Stomach (tissue), 19 donors: ENCODE measurements at places on chromosomes 7 and 10. TPM values are rescaled to one million over a fixed set of nuclear protein-coding genes. Genes with fewer than 3 reads are reported as not detected.

TRIM74 gene
- 3.1 TPM for total RNA-seq

- DNase-seq = no peak
Observed at GRCh38 chr10:62584731-62585130, 210.6 kb downstream of the ZNF365 start.

DNA sequence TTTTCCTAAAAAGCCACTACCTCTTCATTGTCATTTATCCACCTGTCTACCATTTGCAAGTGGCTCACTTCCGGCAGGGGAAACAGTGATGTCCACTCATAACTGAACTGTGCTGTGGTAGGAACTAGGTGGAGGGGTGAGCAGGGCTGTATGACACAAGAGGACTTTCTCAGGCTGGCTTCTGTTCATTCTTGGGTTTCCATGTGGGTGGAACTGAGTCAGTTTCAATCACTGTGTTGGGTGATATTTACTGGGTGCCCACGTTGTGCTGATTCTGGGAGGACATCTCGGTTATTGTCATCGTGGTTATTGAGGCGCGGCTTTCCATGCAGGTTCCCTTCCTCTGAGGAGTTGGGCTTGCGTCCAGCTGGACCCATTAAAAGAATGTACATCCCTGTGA is 38.8 kb downstream of the RAMP3 start:
- no peak for DNase-seq

ANKRD61 gene
- total RNA-seq = 1.3 TPM

SPDYE2 gene
- not detected for total RNA-seq
